ENCODE measurements at places on chromosomes 3 and 15.

GRCh38 chr3:139297588-139298311, 46.1 kb upstream of the MRPS22 start:
- DNase-seq, result no peak

DNA sequence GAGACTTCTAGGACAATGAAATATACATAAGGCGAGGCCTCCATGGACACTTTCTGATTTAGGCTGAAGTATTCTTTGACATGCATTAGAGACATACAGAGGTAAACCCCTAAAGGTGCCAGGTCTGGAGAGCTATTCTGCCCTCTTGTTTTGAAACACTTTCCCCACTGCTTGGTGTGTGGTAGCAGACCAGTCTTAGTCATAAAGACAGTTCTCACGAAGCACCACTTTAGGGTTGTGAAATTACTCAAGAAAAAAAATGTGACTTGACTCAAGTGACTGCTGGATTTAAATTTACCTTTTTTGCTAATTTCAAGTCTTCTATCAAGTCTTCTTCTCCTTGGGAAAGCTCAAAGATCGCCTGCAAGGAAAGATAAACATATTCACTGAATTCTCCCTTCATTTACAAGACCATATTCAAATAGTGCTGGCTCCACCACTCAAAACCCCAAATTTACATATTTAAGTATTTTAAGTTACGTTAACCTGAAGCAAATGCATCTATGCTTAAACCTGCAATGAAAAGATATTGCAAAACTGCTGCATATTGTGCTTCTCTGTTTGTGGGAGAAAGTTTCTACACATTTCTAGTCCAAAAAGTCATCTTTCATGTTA, 48.4 kb downstream of the ARHGEF3 start:
- DNase-seq, result no peak

GRCh38 chr3:1902416-1902815, 196.2 kb upstream of the CNTN4 start:
- no peak for DNase-seq

DNA sequence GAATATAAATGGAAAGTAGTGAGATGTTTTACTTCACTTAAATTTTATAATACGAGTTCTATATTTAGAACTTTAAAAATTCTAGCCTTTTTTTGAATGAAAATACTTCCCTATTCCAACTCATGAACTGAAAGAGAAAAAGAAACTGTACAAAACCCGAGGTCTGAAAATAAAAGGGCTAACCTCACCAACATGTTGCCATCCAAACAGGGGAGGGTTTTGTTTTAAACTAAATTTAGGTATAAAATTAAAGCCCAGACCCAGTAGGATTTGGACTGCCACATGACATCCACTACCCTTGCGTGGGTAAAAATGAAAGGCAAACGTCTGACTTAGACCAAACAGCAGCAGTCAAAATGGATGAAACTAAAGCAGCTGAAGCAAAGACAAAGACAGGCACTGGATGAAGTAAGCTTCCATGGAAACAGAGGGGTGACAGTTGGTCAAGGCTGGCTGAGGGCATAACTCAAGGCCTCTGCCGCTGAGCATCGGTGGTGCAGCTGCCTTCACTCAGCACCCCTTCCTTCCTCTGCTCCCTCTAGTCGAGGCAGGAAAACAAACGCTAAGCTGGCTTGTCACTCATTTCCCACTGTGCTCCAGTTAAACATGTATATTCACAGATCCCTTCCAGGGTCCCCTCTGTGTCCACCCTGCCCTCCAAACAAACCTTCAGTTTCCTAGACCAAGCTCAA, 58.1 kb downstream of the TM4SF4 start:
- DNase-seq, result no peak

- no peak for DNase-seq
Measured at GRCh38 chr3:127124120-127124519, 68.8 kb upstream of the PRR23E start.

- DNase-seq, result no peak
Measured at GRCh38 chr3:44981751-44982150, 5.7 kb downstream of the EXOSC7 start.

- DNase-seq, result no peak
Measured at GRCh38 chr3:25831578-25831977, 41.7 kb downstream of the OXSM start.

DNA sequence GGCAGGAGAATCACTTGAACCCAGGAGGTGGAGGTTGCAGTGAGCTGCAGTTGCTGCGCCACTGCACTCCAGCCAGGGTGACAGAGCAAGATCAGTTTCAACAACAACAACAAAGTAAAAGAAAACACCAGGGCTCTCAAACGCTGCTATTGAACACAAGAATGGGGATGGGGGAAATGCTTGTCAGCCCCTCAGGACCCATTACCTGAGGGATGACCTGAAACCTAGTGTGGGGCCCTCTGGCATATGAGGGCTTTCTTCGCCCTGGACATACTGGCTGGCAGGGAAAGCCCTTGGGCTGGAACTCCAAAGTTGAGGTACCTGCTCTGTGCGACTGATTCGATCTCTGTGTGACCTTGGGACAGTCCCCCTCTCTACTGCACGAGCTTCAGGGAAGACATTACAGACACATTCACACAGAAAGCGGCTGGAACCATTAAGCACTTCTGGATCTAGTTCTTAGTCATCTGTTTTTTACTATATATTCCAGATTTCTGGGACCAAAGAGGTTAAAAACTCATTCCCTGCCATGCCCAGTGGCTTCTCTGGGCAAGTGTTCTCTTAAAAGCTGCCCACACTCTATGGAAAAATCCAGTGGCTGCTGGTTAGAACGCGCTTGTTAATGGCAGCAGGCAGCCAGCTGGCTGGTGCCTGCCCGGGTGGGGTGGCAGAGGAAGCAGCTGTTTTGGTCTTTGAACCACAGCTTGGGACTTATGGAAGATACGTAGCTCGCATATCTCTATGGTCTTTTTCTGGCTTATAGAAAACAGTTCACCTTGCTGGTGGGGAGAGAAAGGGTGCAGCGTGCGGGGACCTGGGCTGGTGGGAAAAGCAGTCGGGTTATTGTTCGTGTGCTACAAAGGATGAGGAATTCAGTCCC, 57.2 kb downstream of the ATP1B3 start:
- DNase-seq, result peak; percentile 51

- no peak for DNase-seq
Measured at GRCh38 chr15:67575039-67575502, 32.6 kb downstream of the MAP2K5 start.

DNA sequence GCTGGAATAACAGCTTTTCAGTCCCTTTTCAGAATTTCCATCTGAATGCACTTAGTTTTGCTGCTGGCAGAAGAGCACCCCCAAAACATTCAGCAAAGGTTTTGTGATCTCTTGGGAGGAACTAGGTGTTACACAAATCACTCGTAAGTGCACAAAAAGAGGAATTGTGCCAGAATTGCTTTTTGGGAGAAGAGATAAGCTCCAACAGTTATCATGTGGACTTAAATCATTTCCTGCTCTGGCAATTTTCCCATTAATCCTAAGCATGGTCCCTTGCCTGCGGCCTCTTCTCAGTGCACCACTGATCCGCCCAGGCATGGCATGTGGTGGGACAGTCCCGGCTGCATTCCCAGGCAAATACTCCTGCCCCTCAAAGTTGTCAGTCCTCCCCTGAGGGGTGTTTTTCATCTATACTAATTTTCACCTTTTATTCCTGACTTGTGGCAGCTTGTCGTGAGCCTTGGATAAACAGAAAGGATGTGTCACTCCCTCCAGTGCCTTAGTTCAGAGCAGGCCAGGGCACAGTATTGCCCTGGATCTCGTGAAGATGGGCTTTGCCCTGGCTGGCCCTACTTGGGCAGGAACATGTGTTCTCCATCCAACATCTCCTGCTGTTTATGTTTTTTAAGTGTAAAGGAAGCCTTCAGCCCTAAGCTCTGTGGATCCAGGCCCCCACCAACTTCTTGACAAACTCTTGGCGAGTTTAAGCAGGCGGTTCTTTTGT, 44.6 kb upstream of the VILL start:
- DNase-seq, result no peak

DNA sequence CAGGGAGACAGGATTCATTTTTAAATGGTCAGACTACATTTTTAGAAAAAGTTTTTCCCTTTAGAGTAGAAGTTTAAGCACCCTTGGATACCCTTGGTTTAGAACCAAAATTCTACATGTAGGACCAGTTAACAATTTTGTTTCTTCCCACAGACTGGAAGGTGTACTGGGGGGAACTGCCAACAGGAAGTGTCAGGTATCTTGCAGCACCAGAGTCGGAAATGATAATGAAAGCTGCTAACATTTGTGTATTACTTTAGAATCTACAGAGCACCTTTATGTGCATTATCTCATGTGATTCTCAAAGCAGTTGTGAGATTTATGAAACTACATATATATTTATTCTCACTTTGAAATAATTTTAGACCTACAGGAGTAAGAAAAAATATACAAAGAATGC, 21.5 kb downstream of the SPRED1 start:
- DNase-seq, result no peak

DNA sequence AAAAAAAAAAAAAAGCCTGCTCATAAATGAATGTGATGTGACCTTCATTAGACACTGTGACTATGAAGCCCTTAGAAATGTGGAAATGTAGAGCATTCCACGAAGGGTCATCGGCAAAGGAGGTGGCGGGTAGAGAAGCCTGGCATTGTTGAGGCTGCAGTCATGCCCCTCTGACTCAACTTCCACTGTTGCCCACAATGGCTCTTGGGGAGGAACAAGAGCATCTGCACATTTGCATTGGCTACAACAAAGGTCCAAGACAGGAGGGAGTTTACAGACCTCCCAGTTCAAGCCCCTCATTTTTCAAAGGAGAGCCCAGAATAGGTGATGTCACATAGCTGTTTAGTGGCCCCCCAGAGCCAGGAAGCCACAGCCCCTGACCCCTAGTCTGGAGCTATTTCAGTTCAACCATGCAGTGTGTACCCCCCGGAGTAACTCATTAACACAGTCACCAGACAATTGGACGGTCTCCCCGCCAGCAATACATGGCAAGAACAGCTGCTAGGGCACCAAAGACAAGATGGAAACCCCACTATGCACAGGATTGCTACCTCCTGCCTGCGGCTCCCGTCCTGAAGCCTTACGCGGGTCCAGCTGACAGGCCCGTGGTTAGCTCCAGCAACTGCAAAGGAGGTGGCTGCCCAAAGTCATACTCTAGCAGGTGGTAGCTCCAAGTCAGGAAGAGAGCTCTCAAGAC, 56.2 kb downstream of the SH3BP5 start:
- DNase-seq, result no peak

DNA sequence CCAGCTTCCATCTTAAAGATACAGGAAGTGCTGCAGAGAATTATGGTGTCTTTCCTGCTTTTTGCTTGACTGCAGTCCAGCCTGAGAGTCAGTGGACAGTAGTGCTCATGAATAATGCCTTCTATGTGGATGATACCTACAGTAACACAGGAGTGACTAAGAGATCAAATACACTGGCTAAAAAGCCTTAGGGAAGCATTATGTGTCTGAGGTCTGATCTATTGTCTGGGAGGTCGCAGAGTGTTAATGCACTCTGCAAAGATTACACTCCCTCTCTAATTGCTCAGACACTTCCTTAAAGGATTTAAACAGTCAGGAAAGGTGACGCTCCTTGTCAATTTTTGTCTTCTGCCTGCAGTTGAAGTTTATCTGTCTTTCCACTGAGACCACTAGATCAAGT, 183.6 kb downstream of the MCTP2 start:
- no peak for DNase-seq

- DNase-seq, result no peak
Measured at GRCh38 chr3:161081633-161082032, 23.5 kb downstream of the B3GALNT1 start.

DNA sequence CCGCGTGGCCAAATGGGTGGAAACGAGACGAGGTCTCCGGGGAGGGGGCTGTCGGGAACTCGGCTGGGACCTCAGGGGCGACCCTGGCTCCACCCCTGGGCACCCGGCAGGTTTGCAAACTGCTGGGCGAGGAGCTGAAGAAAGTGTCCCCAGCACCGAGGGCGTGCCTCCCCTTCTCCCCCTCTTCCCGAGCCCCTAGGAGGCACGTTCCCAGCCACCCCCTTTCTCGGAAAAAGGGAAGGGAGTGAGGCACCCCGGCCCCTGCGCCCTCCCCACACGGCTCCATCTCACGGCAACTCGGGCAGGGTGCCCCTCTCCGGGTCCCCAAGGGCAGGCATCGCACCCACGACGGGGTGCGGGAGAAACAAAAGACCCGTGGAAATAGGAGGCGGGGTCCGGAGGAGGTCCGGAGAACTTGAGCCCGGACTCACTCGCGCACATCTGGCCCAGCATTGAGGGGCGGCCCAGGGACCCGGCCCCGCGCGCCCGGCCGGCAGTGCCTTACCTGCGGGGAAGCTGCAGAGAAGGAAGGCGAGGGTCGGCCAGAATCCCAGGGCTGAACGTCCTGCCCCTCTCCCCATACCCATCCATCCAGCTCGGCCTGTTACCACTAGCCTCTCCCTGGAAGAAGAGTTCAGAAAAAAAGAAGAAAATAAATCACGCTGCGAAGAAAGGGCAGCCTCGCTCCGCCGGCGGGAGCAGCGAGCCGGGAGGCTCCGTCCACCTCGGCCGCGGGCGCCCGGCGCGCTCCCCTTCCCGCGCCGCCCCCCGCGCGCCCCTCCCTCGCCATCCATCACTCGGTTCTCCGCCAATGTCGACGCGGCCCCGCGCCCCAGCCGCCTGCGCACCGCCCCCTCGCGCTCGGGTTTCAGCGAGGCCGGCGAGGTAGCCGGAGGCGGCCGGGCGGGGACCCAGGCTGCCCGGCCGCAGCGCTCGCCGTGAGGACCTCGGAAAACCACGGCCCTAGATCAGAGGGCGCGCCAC, 16.3 kb downstream of the RGMA start:
- peak; percentile 92 for DNase-seq

- DNase-seq, result peak; percentile 26
Measured at GRCh38 chr3:127732879-127733350, 60.2 kb downstream of the ABTB1 start.

DNA sequence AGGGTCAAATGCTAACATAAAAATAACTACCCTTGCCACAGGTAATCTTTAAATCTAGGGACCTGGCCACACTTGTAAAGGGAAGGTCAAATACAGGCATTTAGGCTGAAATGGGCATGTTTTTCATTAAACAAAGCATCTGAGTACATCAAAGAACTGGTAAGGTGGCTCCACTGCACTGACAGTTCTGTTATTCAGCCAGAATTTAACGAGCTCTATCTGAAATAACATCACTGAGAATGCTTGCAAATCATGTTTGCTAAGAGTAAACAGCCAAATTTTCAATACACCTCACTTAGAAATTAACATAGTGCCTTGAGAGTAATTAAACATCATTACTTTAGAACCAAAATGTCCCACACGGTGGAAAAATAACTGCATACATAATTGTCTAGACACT, 118.9 kb downstream of the MTHFS start:
- no peak for DNase-seq

- no peak for DNase-seq
Measured at GRCh38 chr15:47383102-47383501, 334.2 kb upstream of the SEMA6D start.

GRCh38 chr15:66004618-66005262, 135.4 kb downstream of the RAB11A start:
- no peak for DNase-seq

GRCh38 chr3:164459521-164460151, 618.7 kb downstream of the SI start:
- DNase-seq, result no peak

DNA sequence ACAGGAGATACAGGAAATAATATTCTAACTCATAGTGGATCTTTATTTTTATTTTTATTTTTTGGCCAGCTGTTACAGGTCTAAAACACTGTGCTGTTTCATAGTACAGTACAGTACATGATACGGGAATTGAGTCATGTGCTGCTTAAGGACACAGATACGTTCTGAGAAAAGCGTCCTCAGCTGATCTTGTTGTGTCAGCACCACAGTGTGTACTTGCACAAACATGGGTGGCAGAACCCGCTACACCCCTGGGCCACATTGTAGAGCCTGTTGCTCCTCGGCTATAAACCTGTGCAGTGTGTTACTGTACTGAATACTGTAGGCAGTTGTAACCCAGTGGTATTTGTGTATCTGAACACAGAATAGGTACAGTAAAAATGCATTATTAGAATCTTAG, 183.4 kb downstream of the OR4M2 start:
- no peak for DNase-seq

Data from left hindlimb (tissue), 1 donor.